ENCODE measurements at places on chromosomes 4 and X.
A peak's percentile ranks its signal among the peaks of the same experiment; 100 is the strongest.

DNA sequence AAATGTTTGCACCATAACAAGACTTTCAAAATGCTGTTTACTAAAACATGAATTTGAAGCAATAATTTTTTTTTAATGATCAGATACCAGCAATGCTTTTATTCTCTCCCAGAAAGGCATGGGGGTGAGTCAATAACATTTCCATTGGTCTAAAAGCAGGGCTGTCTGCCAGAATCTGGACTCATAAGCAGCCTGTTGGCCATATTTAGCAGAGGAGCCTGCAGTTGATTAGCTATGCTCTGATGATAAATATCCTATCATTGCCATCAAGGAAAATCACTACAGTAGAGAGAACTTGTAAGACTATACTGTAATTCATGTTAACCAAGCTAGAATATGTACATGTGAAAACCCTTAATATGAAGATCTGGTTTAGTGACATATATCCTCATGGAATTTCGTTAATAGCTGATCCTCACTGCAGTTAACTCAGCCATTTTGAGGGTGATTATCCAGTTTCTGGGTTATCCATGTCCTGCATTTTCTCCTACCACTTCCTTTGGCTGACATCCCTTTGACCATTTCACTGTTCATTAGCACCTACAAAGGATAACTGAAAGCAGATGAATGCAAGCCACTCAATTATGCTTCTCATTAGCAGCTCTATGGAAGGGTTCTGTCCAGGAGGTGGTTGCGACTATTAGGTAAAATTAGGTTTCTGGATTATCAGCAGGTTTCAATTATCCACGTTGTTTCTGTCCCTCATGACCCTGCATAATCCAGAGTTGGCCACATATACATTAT is 72.9 kb upstream of the DIAPH2 start:
- no peak for DNase-seq

DNA sequence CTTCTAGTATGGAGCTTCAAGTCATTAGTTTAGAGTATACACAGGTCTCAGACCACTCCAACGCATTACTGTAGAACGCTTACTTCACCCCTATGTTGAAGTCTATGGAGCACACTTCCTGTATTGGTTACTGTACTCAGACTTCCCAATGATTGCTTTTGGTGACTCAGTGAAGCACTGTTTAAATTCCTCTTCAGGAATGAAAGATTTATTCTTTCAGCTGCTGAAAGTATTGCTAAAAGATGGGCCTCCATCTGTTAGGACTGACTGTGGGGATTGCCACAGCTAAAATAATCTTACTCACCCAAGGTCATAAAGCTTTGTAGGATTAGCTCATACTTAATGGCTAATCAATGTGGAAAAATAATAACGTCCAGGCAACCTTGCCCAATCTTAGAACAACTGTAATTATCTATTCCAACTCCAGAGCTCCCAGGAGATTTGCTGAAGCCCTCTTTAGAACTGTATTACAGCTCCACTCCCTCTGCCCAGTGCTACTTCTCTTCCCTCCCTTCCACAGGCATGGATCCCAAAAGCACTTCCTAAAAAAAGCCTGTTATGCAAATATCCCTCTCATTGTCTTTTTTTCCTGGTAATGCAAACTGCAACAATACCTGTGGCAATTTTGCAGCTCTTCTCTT is 281.9 kb upstream of the HS3ST1 start:
- no peak for DNase-seq

DNA sequence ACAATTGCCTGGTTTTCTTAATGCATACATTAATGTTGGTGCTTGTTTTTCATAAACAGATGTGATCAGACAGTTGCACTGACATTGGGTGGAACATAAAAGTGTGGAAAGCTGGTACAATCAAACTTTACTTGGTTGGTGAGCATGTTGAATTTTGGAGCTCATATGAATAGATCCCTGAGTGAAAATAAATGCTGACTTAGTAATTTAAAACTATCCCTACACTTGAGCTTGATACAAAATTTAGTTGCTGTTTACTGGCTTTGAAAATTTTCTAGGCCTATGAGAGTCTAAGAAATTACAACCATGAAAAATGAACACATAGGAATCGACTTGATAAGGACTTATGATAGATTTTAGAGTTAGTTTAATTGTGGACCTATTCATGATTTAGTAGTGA is 551.8 kb upstream of the PABPC4L start:
- no peak for DNase-seq

DNA sequence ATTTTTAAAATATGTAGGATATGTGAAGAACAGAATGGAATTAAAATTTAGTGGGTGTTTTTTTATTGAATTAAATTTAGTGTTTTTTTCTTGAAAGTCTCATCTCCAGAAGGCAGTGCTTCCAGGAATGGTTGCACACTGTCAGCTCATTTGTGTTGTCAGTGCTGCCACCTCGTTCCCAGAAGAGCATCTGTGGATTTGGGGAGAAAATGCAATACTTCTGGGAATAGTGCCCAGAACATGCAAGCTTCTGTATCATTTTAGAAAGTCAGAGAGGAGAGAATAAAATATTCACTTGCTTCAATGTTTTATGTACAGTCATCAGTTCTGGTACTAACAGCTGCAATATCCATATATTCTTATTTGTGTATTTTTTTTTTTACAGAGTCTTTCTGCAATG is 608.8 kb downstream of the PCDH7 start:
- no peak for DNase-seq

DNA sequence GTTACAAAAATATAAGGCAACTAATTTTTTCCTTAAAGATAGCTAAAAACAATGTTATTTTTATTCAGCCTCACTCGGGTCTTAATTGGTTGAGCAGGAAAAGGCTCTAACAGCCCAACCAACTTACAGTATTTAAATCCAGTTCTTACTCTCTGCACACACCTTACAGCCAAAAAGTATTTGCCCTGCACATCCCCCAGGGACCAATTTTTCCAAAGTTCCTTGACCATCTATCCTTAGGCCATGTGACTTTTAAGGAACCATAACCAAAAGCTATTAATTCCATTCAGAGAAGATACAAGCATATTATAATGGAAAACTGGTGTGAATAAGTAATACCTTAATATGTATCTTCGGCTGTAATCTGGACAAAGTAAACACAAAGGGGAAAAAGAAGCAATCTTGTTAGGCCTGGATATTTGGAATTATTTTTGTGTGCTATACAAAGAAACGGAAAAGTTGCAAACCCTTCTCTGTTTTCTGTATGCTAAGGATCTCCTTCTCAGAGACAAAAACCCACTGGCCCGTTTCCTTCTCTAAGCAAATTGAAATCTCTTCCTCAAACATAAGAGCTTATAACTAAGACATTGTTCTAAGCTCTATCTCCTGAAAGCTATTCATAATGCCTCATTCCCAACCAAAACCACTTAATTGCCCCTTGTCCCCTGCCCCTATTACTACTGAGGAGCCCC is 1.0 kb upstream of the THAP9 start:
- DNase-seq, result no peak

DNA sequence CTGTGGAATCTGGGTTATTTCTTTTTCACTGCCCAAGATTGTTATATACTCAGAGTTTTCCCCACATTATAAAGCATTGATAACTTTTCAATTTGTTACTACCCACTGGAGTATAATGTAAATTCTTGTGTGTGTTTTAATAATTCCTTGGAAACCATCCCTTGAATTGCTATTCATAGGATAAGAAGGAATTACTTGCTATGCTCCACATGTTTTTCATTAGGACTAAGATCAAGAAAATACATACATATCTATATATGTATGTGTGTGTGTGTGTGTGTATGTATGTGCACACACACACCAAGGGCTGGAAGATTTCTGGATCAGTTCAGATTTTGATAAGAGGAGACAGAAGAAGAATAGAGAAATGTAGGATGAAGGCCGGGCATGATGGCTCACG is 206.4 kb upstream of the JADE1 start:
- DNase-seq, result no peak

DNA sequence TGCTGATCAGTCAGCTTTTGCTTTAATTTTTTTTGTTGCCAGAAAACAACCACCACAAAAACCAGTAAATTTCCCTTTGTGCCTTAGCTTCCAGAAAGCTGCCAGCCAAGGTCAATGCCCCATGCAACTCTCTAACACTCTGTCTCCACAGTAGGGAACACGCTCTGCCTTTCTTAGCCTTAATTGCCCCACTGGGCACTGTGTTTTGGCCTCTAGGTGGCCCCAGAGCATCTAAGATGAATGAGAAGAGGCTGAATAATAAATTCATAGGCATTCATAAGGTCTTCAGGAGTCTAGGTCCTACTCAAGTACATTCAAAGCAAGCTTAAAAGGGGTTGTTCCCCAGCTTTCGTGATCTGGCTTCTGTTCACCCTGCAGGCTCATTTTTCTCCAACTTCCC is 57.7 kb upstream of the PASD1 start:
- DNase-seq, result no peak

GRCh38 chr4:7158081-7158750 is 34.1 kb upstream of the SORCS2 start:
- no peak for DNase-seq

DNA sequence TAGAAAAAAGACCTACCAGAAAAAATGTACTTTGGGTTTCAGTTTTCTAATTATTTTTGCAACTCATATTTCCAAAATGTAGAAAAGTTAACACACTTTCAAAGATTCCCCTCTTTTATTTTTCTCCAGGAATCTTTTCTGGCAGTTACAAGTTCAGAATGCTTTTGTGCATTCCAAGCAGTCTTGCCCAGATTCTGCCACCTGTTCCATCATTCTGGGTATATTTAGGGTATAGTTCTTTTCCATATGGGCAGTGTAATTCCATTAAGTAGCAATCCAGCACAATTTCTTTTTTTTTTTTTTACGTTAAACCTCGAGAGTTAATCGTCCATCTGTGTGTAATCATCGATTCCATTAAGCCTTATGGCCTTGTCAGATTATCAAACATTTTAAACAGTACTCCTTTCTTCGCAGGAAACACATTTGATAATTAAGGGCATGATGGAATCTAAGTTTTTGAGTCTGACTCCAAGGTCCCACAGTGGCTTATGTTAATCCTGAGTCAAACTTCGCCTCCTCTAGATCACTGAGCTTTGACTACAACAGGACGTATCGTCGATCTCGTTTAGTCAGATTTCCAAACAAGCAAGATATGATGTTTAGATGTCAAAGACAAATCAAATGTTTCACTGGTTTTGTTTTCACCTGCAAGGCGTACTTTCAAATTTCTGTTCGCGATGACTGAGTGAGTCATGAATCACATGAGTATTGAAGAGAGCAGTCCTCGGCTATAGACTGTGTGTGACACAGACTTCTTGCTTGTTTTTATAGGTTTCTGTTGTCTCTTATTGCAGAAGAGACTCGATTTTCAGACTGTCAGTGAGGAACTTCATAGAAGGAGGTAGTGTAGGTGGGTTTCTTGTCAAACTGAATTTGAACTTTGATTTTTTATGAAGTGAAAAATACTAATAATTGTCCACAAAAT is 118.9 kb upstream of the GK2 start:
- DNase-seq, result no peak

GRCh38 chrX:14832586-14832985 is 40.3 kb downstream of the FANCB start:
- no peak for DNase-seq

- DNase-seq, result no peak
Measured at GRCh38 chrX:106906361-106906760, 3.2 kb upstream of the RIPPLY1 start.

GRCh38 chrX:18698737-18699650 is 8.5 kb upstream of the PPEF1 start:
- no peak for DNase-seq

GRCh38 chrX:4936315-4936714 is 1222.9 kb upstream of the PRKX start:
- DNase-seq, result no peak

DNA sequence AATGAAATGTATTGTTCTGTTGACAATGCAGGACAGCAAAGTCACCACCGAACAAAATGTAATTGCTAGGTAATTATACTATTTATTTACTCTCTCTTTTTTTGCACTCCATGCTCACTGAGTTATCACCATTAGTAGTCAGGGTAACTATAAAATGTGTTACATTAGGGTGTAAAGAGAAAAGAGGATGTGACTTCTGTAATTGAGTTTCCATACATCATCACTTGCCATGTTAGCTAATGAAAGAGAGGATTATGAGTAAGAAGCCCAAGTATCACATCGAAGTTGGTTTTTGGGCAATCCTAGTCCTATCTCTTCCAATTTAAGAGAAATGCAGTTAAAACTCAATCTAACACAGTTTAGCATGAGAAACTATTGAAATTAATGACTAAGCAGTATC is 7.6 kb downstream of the ZXDA start:
- peak; percentile 73 for DNase-seq

DNA sequence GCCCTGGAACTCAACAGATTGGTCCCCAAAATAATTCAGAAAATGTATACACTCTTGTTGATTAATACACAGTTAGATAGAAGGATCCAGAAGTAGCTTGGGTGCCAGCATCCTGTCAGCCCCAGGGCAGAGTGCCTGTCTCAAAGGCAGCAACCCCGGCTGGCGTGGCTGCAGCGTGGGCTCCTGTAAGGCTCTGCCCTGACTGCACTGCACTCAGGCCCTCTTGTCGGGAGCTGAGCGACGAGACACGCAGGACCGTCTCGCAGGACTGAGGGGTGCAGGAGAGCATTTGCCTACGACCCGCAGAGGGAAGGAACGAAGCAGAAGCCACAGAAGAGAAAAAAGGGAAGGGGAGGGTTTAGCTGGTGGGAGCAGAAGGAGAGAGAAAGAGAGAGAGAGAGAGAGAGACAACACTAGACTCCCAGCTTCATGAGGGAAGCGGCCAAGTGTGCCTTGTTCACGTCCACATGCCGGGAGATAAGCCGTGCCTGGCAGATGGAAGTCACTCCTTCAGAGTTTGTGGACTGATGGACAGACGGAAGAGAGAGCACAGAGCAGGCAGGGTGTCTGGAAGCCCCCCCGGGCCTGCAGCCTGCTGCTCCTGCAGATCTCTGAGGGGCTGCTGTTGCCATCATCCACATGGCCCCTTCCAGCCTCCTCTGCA is 38.7 kb upstream of the HELT start:
- DNase-seq, result no peak

DNA sequence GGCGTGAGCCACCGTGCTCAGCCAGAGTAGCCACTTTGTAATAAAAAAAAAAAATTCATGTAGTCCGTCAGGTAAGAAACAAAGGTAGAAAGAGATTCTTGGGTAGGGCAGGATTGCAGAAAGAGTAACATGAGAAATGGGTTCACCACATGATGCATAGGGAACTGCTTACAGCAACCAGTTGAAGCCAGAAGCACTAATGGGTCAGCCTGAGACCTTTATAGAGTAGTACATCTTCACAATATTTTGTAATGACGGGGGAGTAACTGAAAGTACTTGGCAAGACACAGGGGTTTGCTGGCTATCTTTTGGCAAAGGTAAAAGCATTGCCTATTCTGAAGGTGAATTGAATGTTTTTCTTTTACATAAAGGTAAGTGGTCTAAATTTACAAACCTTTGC is 29.1 kb downstream of the FAM193A start:
- DNase-seq, result no peak

GRCh38 chr4:174340714-174341113 is 57.0 kb downstream of the CEP44 start:
- DNase-seq, result no peak

- no peak for DNase-seq
Measured at GRCh38 chrX:134821370-134821769, 163.1 kb upstream of the PLAC1 start.
